ENCODE measurements at places on chromosomes 3 and 15.

- DNase-seq: no peak
Observed at GRCh38 chr3:186651678-186652215, 11.5 kb downstream of the FETUB start.

DNA sequence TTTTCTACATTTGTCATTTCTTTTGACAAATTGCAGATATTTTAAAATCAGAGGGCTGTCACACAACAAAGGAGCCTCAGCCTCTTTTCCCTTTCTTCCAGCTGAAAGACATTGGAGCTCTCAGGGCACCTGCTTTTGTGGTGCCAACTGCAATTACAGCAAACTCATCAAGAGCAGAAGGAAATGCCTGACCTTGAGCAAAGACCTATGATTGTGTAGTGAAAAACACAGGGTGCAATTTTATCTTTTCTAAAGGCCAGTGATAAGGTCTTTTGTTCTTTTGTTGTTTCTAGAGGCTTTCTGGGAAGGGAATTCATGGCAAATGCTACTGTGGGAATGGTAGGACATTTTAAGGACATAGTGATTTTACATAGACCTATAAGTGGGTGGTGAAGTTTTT is 214.3 kb downstream of the OXSM start:
- DNase-seq: no peak

DNA sequence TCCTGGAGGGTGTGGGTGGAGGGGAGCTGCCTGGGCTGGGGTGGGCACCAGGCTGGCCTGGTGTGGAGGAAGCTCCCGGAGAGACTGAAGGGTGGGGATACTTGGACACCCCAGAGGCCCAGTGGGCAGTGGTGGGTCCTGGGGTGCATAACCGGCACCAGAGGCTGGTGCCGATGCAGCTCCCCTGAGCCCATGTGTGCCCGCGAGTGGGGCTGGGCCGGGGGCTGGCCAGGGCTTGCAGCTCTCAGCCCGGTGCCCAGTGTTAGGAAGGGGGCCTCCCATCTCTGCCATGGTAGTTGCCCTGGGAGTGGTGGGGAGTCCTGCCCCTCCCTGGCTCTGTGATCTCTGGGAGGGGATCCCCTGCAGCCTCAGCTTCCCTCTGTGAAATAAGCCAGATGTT is 9.3 kb downstream of the PLXNA1 start:
- no peak for DNase-seq

- DNase-seq: no peak
Observed at GRCh38 chr15:53739651-53740050, 19.8 kb downstream of the WDR72 start.

DNA sequence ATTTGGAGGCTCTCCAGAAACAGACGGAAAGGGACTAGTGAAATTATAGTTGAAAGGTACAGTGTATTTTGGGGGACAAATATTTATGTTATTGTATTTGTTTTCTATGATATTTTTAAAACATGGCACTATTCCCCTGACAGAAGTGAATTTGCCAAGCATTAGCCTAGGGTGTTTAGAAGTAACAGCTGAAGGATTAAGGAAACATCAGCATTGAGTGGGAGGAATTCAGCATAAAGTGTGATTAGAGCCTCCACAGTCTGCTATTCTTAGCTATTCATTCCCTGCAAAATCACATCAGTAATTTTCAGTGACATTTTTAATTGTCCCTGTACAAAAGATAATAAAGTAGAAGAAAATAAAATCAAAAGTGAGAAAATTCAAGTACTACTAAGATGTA is 231.4 kb downstream of the ROBO2 start:
- no peak for DNase-seq

GRCh38 chr3:65033576-65033975 is 345.8 kb upstream of the ADAMTS9 start:
- no peak for DNase-seq

DNA sequence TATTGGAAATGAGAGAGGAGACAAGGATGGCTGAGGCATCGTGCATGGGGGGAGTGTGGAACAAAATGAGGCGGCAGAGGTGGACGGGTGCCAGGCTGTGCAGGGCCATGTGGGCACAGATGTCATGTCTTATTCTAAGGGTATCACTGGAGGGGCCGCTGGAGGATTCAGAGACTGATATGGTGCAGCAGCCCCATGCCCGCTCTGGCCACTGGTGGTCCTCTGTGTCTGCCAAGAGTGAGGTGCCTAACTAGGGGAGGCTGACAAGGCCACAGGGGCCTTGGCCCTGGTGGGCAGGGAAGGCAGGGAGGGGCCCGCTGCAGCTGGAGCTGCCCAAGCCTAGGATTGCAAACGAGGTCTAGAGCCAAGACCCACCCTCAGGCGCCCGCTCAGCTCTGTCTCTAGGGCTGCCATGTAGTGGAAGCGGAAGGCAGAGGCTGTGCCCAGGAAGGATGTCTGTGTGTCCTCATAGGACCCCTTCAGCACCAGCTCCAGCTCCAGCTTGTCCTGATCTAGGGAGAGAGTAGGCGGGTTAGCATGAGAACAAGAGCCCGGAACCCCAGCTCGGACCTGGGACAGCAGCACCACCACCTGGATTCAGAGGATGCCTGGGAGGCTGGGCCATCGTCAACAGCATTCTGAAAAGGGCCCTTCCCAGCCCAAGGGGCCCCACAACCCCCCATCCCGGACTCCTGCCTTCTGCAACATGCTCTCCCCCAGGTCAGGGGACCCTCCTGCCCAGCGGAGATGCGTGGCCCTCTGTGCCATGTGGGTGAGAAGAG is 11.3 kb downstream of the PLA2G4D start:
- DNase-seq: no peak

DNA sequence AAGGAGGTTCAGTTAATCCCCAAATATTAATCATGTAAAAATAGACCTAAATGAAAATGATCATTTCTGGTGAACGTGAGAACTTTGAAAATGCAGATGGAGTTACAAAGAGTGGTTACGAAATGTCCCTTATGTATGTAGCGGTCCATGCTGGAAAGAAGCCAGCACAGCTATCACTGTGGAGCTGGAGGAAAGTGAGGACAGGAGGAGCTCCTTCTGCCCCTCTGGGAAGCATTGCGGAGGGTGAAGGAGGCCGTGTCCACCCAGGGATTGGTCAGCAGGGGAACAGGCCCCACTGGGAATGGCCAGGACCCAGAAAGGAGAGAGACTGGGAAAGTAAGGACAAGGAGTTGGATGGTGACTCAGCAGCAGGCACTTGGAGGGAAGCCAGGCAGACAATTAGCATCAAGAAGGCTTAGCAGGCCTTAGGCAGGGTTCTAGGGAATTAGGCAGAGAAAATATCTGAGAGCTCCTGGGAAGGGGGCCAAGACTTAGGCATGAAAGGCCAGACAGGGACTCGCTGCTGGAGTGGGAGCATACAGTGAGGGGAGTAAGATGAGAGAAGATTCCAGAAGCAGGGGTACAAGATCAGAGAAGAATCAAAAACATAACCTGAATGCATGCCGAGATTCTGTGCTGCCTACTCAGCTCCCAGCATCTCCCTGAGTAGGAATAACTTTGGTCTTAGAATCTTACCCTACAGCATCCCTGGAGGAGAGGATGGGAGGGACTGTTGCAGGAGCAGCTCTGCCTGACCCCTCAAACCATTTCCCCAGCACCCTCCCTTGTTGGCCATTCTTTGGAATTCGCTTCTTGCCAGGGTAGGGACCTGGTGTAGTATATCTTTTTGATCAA is 171.0 kb upstream of the UMPS start:
- DNase-seq: peak; percentile 72

- DNase-seq: no peak
Observed at GRCh38 chr3:72633534-72633933, 214.7 kb downstream of the SHQ1 start.

DNA sequence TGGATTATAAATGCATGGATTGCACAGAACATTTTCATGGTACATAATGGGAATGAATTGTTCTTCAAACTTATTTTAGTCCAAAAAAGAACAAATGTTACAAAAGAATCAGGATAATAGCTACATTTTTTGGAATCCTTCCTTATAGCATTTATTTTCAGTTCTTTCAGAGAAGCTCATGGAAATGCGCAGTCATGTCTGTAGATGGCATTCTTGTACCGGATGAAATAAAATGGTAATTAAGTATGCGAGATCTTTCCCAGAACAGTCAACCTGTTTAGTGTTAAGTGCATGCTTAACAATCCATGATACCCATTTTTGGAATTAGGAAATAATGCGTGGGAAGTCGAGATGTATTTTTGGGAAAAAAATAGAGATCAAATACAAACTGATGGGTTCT is 38.2 kb upstream of the GOLGA8B start:
- no peak for DNase-seq

GRCh38 chr15:88725305-88726210 is 77.7 kb upstream of the ACAN start:
- DNase-seq: no peak

- no peak for DNase-seq
Observed at GRCh38 chr3:72013084-72013483, 228.1 kb upstream of the PROK2 start.

GRCh38 chr15:46177219-46177618 is 542.4 kb downstream of the SQOR start:
- no peak for DNase-seq

DNA sequence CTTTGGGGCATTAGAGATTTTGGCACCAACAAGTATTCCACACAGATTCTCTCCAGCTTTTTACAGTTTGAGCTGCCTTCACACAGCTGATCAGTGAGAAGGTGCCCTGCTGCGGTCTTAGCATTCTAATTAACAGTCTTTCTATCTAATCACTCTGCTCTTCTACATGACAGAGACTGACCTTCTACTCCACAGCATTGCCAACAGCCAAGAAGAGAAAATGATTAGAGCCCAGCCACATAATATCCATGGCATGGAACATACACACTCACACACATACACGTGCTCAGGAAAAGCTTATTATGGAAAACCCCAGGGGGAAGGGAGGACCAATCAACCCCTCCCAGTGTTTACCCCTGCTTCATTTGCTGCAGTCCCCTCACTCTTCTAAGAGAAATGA is 76.1 kb upstream of the PPP2R3A start:
- no peak for DNase-seq

DNA sequence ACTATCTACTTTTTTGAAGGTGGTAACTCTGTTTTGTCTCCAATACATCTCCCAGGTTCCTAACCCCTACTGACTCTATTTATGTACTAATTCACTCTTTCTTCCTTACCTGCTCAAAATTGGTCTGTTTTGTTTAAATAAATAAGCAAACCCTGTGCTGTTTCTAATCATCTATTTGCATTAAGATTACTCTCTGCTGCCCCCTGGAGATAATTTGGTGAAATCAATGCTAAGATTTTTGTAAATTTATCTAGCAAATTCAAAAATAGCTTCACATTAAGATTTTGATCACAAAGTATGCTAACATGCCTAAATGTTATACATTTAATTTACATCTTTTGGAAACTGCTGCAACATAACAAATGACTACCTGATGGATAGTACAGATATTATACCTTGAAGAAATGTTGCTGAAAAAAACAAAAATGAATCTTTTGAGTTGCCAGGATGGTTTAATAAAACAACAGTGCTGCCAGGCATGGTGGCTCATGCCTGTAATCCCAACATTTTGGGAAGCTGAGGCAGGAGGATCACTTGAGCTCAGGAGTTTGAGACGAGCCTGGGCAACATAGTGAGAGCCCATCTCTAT is 4.4 kb upstream of the CD200R1 start:
- no peak for DNase-seq

DNA sequence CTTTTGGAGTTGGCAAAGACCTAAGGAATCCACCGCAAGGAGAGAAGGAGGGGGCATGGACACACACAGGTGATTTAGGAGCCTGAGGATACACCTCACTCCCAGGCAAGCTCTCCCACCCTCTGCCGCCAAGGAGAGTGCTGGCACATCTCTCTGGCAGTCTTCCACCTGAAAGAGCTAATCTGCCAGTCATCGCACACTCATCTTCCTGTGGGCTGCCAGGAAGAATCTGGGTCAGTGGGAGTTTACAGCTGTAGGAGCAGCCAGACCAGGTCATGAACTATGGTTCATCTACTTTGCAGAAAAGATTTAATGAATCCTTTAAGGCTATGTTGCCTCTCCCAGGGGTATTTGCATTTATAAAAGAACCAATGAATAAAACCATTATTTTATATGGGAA is 170.6 kb upstream of the TSC22D2 start:
- DNase-seq: no peak

GRCh38 chr15:88699861-88700260 is 61.0 kb downstream of the ISG20 start:
- no peak for DNase-seq

GRCh38 chr15:55289011-55289745 is 435 bp downstream of the RAB27A start:
- peak; percentile 64 for DNase-seq

DNA sequence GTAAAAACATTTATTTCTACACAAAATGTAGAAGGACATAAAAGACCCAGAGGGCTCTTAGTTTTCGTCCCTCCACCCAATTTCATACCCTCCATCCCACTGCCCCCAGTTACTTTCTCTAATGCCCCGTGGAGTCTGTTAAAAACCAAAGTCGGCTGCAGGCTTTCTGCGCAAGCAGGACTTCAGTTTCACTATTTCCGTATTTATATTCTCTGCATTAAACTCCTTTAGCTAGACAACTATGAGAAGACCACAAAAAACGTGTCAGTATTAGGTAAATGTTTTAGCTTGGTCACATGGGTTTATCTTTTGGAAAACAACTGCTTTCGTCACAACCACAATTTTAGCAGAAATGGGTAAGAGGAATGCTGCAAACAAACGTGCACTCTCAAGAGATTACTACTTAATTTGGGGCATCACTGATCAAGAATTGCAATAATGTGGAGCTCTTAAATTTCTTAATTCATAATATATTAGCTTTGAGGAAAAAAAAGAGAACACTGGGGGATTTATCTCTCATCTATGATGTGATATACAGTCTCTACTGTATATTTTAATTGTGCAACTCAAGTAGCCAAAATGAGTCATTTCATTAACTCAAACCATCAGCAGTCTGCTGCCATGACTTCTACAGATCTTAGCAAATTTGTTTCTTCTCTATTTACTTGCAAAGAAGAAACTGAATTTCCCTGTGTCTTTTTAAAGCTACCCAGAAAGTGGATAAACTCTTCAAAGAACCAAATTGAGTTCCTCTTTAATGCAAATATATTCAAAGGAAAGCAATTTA is 740 bp upstream of the NSMCE3 start:
- peak; percentile 8 for DNase-seq

DNA sequence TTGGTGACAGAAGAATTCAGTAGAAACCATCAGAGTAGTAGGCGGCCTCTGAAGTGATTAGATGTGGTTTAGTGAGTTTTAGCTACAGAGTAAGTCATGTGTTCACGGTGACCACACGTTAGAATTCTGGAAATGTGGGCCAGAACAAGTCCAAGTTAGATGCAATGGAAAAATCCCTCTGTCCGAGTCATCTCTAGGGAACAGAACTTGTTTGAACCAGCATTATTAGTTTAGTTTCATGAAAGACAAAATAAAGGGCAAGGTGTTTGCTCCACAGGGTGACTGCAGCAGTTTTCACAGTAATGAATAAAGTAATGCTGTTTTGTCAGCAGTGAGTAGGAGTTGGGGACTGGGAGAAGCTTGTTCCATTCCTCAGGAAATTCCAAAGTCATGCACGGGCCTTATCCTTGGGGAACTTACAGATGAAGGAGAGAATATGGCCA is 100.2 kb downstream of the CGNL1 start:
- peak; percentile 9 for DNase-seq

GRCh38 chr3:159881828-159882309 is 106.8 kb upstream of the IL12A start:
- DNase-seq: no peak
